ENCODE measurements at places on chromosomes 1 and 21.

DNA sequence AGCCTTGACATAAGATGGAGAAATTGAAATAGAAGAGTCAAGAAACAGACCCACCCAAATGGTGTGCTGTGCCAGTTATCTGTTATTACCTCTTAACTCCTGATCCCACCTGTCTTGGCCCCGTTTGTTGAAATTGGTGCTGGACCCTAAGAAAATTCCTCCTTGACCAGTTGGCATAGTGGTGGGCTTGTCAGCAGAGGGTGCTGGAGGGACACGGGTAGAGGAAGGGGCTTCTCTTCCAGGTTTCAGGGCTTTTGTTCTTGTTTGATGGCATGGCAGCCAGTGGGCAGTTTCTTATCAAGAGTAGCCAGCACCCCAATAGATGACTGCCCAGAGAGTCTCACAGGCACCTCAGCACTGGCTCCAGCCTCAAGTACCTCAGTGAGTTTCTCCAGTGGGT, 51.6 kb downstream of the PCBP3 start:
- DNase-seq, result no peak

- no peak for DNase-seq
These were observed 241.6 kb downstream of the PTPRC start for GRCh38 chr1:198880397-198880796.

DNA sequence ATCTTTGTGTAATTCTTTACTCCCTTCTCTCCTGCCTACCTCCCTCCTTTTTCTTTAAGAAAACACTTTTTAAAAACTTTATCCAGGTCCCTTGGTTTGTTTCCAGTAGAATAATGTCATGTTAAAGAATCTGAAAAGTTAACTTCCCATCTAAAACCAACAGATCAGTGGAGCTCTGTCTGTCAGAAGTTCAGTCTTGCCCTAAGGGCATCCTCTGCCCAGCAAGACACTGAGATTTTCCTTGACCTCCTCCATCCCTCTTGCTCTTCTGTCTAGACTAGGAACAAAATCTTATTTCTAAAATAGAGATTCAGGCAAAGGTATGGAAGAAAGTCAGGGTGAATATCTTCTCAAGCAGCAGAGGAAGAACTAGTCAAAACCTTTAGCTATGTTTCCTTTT, 5.7 kb upstream of the GNL2 start:
- DNase-seq, result no peak

GRCh38 chr1:230401763-230402294, 24.3 kb downstream of the PGBD5 start:
- DNase-seq, result no peak

DNA sequence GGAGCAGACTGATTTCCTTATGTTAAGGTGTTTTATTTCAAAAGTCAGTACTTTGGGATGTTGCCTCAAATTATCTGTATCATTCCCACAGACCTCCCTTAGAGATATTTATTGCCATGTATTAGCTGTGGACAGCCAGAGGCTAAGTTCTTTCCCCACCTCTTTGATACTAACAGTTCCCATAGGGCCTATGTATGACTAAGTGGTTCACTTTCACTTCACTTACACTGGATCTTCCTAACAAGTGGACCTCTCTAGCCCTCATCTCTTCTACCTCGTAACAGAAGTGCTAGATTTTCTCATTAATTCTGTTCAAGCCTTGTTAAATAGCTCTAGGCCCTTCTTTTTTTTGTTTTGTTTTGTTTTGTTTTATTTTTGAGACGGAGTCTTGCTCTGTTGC, 6.2 kb downstream of the TRAF5 start:
- no peak for DNase-seq

GRCh38 chr1:65955071-65955470, 162.4 kb downstream of the PDE4B start:
- no peak for DNase-seq

- no peak for DNase-seq
These were observed 7.0 kb upstream of the ATF3 start for GRCh38 chr1:212601524-212601923.

DNA sequence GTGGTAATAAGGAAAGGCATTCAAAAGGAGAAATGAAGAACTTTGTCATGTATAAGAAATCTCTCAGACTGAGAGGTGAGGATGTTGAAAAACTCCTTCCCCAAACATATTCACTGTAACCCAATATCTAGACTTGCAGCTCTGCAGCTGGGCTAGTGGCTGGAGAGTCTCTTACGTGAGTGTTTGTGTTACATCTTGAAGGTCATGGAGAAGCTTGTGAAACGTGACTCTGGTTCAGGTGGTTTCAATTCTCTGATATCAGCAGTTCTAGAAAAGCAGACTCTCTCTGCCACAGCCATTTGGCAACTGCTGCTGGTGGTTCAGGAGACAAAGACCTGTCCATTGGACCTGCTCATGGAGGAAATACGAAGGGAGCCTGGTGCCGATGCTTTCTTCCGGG, 55.0 kb upstream of the EPHA8 start:
- DNase-seq, result no peak

GRCh38 chr21:37219761-37220432, 47.2 kb downstream of the VPS26C start:
- DNase-seq, result no peak

DNA sequence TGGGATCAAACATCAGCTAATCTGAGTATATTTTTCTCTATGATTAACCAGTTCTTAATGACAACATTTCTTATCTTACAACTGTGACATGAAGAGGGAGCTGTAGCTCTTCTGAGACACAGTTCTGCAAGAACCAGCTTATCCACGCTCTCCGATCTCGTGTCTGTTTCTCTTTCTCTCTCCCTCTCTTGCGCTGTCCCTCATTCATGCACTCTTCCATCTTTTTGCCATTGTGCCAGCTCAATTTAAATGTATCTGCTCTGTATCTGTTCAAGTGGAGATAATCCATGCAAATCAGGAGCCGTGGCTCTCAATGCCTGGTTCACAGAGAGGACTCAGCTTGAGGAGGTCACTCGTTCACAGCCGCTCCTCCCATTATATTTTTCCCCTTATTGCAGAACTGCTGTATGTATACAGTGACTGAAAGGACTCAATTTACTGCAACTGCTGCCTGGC, 494.7 kb upstream of the ADGRL2 start:
- peak; percentile 24 for DNase-seq

DNA sequence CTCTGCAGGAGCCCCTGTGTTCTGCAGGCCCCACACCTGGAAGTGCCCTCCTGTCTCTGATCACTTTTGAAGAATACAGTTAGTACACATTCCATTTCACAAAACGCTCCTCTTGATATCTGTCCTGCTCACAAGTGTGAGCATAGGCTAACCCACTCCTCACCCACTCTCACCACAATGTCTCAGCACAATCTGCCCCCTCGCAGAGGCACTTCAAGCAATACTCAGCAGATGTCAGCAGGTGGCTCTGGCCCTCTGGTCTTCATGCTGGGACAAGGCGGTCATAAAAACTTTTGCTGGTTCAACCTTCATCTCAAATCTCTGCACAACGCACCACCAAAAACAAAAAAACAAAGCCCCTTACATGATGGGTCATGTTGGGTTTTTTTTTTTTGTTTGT, 671.2 kb downstream of the MATN1 start:
- no peak for DNase-seq

Measured in heart right ventricle (tissue), 16 donors.